Activated T-cell treated with anti-CD3 and anti-CD28 coated beads, Interleukin-2, amount 50 U/mL, for 4 hours (primary cell): ENCODE measurements at places on chromosomes 13 and 19. TPM values are rescaled to one million over a fixed set of nuclear protein-coding genes. Genes with fewer than 3 reads are reported as not detected.

The RUBCNL gene
- total RNA-seq = 0.94 TPM

The CYP4F3 gene
- 0.08 TPM for total RNA-seq

The RFC3 gene
- 44.6 TPM for total RNA-seq

The FFAR2 gene
- not detected for total RNA-seq

The RNF225 gene
- total RNA-seq = 2.5 TPM

The PINLYP gene
- 1.3 TPM for total RNA-seq

The LENG8 gene
- 157 TPM for total RNA-seq

The GIPC3 gene
- 0.40 TPM for total RNA-seq

The KCNRG gene
- total RNA-seq = 0.42 TPM

The CFAP97D2 gene
- not detected for total RNA-seq

The ASF1B gene
- total RNA-seq = 21.0 TPM

DNA sequence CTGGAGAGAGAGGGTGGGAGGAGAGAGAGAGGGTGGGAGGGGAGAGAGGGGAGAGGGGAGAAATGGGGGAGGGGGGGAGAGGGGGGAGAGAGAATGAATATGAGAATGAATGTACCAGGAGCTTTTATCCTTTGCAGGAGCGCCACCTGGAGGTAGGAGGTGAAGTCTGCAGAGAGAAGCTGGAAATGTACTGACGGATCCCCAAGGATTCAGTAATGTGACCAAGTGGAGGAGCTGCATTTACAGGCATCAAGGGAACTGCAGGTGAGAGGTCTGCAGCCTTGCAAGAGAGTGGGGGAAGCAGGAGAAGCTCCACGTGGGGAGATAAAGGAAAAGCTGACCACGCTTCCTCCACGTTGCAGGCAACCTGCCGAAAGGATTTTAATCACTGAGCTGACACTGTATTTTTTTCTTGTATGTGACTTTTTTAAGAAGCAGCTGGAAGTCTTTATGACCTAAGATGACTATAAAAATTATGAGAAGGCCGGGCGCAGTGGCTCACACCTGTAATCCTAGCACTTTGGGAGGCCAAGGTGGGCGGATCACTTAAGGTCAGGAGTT lies 33.7 kb downstream of the VSTM1 start:
- DNase-seq = peak; percentile 49

DNA sequence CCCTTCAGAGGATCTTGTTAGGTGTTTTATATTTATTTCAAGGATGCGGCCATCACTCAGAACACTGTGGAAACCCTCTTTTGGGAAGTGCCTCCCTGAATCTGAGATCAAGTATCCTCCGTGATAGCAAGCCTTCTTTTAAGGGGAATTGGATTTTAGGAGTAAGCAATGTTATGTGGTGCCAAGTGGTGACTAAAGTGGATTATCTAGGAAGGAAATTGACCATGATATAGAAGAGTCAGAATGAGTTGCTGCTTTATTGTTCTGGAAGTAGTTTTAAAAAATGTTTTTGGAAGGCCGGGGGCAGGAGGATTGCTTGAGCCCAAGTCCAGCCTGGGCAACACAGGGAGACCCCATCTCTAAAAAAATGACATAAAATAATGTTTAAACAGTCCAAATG lies 6.7 kb downstream of the ERCC5 start:
- DNase-seq = no peak

GRCh38 chr19:6712692-6713670 lies 7.5 kb downstream of the C3 start:
- no peak for DNase-seq

DNA sequence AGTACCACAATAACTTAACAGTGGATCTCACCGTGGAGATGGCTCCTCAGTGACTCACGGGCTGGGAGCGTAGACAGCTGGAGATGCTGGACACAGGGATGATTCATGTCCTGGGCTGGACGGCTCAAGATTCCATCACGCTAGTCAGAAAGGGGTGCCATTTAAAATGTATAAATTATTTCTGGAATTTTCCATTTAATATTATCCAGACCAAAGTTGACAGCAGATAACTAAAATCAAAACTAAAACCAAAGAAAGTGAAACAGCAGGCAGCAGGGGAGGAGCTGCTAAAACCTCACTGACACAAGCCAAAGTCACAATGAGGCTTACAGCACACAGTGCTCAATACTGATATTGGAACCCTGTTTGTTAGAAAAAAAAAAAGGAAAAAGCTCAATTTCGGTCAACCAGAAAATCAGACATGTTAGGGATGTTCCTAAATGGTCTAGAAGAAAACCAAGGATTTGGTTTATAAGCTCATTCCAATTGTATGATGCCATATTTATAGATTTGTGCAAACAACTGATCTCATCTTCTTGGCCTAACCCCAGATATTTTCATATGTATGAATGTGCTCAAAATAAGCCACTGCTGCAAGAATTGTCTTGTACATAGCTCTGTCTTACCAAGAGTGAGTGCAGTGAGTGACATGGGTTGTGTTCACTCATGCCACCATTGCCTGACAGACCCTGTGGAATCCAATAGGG lies 111.8 kb downstream of the SACS start:
- no peak for DNase-seq

DNA sequence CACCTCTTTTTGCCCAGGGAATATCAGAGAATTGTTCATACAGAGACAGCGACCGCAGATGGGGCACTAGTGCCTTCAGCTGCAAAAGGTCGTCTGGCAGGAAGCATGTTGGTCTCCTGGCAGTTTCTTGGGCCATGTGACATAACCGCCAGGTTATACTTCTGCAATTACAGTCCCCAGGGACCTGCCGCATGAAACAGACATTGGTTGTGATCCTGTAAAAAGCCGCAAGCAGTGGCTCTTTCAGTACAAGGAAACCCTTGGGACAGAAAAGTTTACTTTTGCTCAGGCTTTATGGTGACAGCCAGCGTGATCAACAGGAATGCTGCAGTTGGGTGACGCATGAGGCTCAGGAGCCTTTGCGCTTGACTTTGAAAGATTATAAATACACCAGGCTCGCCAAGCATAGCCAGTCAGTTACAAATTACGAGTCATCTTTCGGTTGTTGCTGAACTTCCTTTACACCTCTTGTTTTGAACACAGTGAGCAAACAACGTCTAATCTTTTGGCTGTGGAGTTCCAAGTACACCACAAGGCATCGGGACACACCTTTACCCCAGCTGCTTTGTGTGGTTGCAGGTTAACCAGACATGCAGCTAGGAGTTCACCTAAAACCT lies 50.5 kb upstream of the UBE2L5 start:
- DNase-seq = peak; percentile 54

DNA sequence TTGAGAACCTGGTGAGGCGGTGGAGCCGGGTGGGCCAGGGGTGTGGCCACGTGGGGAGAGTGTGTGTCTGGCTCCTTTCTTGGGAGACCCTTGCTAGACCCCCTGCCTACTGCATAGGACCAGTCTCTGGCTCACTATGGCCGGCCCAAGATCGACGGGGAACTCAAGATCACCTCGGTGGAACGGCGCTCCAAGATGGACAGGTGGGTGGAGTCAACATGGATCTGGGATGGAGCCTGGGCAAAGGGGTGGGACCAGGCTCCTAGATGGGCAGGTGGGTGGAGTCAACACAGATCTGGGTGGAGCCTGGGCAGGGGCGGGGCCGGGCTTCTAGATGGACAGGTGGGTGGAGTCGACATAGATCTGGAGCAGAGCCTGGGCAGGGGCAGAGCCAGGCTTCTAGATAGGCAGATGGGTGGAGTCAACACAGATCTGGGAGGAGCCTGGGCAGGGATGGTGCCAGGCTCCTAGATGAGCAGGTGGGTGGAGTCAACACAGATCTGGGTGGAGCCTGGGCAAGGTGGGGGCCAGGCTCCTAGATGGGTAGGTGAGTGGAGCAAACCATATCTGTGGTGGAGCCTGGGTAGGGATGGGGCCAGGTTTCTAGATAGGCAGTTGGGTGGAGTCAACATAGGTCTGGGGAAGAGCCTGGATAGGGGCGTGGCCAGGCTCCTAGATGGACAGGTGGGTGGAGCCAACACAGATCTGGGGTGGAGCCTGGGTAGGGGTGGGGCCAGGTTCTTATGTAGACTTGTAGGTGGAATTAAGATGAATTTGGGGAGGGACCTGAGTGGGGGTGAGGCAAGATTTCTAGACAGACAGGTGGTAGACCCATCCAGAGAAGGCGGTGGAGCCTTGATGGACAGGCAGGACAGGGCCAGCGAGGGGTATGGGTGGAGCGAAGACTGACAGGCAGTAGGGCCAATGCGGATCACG lies 56.5 kb downstream of the VAV1 start:
- no peak for DNase-seq

GRCh38 chr13:28590461-28590860 lies 68.5 kb upstream of the POMP start:
- no peak for DNase-seq

GRCh38 chr13:40271931-40272775 lies 394.3 kb downstream of the FOXO1 start:
- peak; percentile 54 for DNase-seq

DNA sequence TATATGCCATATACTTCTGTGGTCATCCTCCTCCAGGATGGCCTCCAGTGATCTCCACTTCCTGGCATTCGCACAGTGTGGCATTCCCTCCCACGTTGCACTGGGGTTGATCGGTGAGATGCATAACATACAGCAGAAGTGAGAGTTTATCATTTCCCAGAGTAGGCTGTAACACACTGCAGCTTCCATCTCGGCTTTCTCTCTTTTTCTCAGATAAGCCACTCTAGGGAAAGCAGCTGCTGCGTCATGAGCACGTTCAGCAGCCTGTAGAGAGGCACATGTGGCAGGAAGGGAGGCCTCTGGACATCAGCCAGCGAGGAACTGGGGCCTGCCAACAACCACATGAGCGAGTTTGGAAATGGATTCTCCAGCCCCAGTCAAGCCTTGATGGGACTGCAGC lies 807.1 kb downstream of the DIAPH3 start:
- DNase-seq = no peak

- DNase-seq = no peak
These were observed 1167.8 kb upstream of the PCDH20 start for GRCh38 chr13:62583466-62583865.

- DNase-seq = peak; percentile 81
These were observed 13.3 kb downstream of the PALM3 start for GRCh38 chr19:14048443-14049153.

- DNase-seq = no peak
These were observed 34.7 kb downstream of the BRD4 start for GRCh38 chr19:15297416-15298224.

DNA sequence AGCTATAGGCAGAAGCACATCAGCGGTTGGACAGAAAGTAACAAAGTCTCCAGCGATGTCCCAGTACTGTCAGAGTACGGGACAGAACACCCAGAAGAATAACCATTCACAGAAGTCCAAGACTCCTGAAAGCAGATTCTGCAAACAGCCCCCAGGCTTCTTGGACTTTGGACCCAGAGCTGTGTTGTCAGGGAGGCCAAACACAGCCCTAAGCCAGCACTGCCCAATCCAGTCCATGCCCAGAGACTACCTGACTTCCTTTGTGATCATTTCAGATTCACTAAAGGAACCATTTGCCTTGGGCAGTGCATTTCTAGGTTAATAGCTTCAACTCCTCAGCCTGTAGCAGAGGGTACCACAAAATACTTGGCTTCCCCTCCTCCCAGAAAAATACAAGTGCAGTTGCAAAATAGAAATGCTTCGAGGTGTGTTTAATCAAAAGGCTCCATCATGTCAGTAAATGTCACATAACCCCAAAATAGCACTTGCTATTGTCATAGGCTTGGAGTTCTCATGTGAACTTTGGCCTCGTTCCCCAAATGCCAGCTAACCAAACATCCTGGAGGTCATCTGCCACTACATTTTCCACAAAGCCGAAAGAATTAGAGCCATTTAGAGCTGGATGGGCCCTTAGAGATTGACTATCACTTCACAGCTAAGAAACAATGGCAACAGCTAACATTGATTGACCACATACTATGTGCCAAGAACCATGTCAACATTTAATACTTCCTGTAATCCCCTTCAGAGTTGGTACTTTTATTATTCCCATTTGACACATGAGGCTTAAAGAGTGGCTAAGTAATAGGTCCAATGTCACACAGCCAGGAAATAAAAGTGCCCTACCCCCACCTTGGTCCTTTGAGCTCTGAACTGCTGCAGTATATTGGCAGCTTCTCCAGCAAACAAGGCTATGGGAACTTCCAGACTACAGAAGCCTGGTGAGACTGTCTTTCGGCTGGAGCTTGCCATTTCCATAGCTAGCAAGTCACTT lies 329.9 kb downstream of the FOXO1 start:
- no peak for DNase-seq

GRCh38 chr13:111659842-111660241 lies 339.4 kb downstream of the TEX29 start:
- no peak for DNase-seq

DNA sequence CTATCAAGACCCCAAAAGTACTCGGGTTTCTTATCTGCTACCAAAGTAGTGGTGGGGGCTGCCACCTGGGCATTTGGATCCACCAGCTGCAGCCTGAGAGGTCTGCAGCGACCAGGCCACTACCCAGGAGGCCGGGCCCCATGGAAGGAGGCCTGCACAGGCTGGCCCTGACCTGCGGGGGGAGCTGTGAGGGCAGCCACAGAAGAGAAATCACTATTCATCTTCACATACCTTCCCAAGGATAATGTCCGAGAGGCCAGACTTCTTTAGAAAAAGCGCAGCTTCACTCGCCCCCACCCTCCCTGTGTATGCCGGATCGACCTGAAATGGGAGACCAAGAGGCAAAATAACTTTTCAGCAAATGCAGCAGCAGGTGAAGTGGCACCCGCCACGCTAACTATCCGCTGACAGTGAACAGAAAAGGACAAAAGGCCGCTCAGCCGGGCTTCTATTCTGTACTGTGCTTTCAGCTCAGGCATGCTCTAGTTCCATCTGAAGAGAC lies 30.1 kb downstream of the EPS15L1 start:
- no peak for DNase-seq

- no peak for DNase-seq
These were observed 26.1 kb upstream of the N4BP2L1 start for GRCh38 chr13:32453981-32454380.

DNA sequence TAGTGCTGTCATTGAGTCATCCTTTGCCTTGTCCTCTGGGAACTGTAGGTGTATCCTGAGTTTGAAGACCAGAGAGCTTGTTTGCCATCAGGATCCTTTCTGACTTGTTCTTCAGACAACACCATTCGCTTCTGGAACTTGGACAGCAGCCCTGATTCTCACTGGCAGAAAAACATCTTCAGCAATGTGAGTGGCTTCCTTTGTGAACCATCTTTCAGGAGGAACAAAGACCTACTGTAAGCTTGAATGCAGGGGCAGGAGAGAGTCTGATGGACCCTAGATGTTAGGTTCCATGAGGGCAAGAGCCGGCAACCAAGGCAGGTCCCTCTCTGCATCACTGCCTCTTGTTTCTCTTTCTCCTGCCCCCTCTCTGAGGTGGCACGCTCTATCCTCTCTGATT lies 26.7 kb downstream of the WDR62 start:
- DNase-seq = no peak

GRCh38 chr19:1101337-1101698 lies 2.5 kb upstream of the GPX4 start:
- no peak for DNase-seq

GRCh38 chr19:51696606-51697005 lies 3.5 kb downstream of the SPACA6 start:
- DNase-seq = no peak
